ENCODE measurements at places on chromosomes 16 and 17. TPM values are rescaled to one million over a fixed set of nuclear protein-coding genes. Genes with fewer than 3 reads are reported as not detected.

The KRT15 gene
- 2.3 TPM for polyA plus RNA-seq

The TPSAB1 gene
- not detected for polyA plus RNA-seq

The GSG1L2 gene
- polyA plus RNA-seq = not detected

DNA sequence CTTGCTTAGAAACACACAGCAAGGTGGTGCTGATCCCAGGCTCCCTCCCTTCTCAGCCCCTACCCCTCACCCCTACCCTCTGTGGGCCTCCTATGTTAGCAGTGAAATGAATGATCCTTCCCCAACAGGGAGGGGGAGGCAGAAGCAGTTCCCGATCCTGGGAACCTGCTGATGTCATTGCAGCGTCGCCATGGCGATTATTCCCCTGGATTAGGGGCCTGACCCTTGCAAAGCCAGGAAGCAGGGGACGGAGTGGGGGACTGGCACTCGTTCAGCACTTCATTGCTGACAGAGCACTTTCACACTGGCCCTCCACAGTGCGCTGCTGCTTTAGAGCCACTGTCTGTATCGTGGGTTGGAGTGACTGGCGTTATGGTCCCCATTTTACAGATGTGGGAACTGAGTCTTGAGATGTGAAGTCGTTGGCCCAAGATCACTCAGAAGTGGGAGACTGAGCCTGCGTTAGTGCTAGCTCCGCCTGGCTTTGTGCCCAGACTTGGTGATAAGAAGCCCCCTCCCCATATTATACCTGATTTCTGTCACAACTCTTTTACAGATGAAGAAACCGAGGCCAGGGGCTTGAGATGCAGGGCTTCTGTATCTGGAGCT, 26.6 kb downstream of the LASP1 start:
- DNase-seq = no peak

The TMEM92 gene
- 5.6 TPM for polyA plus RNA-seq

The CSH2 gene
- 5.8 TPM for polyA plus RNA-seq

GRCh38 chr16:51408357-51408756, 257.3 kb upstream of the SALL1 start:
- DNase-seq = no peak

- no peak for DNase-seq
Measured at GRCh38 chr17:31564883-31565301, 173.4 kb downstream of the RAB11FIP4 start.
